ENCODE measurements at places on chromosomes 5 and 9. TPM values are rescaled to one million over a fixed set of nuclear protein-coding genes. Genes with fewer than 3 reads are reported as not detected.
A peak's percentile ranks its signal among the peaks of the same experiment; 100 is the strongest.

GRCh38 chr5:36058776-36059175 lies 7.9 kb downstream of the UGT3A2 start:
- H3K27me3 ChIP-seq: peaks cover 5% of the 10 kb centered on the region
- no peak for DNase-seq
- peaks cover 2% of the 10 kb centered on the region for H3K4me1 ChIP-seq
- no peaks in the 10 kb centered on the region for H3K36me3 ChIP-seq
- no peak overlapping the region for H3K4me3 ChIP-seq

PCDHB4 gene
- total RNA-seq: not detected

CDKN2B-AS1 gene
- total RNA-seq: not detected

DNA sequence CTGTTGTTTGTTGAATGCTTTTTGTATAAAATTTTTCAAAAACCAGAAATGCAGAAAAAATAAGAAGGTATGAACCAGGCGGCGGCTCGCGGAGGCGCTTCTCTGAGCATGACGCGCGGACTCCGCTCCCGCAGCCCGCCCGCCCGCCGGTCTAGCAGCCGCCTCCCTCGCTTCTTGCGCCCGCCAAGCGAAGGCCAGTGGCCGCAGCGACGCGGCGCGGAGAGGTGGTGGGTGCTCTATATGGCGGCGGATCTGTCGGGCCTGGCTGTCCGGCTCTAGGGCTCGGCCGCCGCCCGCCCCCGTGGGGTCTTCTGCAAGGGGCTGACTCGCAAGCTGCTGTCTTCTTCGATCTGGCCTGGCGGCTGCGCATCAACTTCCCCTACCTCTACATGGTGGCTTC lies 93.8 kb downstream of the ANKRD18A start:
- peaks cover 4% of the 10 kb centered on the region for H3K36me3 ChIP-seq
- H3K4me3 ChIP-seq: no peak overlapping the region
- no peaks in the 10 kb centered on the region for H3K4me1 ChIP-seq

DNA sequence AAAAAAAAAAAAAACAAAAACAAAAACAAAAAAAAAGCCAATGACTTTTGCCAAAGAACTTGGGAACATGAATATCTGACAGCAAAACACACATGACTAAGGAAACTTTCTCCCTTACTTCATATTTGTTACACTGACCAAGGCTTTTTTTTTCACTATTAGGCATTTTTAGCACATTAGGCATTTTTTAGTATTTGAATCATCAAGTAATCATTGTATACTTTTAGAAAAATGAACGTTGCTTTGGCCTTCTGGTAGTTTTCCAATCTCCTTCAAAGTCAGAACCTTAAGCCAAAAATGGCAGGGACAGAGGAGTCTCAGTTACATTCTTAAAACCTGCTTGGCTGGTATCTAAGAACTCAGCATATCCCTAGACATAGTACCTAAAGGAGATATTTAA lies 19.3 kb downstream of the NREP start:
- no peak overlapping the region for H3K4me3 ChIP-seq
- no peak overlapping the region for H3K27ac ChIP-seq
- H3K4me1 ChIP-seq: peaks cover 23% of the 10 kb centered on the region
- H3K27me3 ChIP-seq: no peaks in the 10 kb centered on the region

DNA sequence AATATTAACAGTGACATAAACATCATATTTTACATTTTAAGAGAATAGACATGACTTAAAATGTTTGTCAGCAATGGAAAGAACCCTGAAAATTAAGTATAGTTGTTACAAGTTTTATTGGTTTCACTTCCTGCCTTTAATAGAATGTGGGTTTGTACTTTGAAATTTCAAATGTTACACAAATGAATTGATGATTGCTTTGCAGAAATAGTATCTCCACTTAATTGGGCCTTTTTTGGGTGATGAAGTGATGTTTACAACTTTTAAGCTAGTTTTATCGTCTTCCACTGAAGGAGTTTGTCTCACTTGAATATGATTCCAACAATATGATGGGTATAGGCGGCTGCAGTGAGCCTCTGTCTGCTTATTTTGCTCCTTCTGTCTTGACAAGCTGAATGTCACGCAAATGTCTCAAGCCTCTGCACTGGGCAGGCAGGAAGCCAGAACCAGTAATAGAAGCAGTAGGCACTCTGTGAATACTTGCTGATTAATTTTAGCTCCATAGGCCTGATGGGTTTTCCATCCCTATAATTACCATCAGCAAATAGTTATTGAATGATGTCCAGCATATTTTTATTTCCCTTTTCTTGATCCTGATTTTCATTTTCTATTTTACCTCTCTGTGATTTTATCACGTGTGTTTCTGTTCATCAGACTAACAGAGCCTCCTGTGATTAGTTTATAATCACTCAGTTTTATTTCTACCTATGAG lies 10.6 kb upstream of the NR3C1 start:
- peaks cover 28% of the 10 kb centered on the region for H3K4me1 ChIP-seq
- H3K36me3 ChIP-seq: peaks cover 1% of the 10 kb centered on the region
- DNase-seq: no peak
- no peaks in the 10 kb centered on the region for H3K27me3 ChIP-seq
- no peak overlapping the region for H3K27ac ChIP-seq

DNA sequence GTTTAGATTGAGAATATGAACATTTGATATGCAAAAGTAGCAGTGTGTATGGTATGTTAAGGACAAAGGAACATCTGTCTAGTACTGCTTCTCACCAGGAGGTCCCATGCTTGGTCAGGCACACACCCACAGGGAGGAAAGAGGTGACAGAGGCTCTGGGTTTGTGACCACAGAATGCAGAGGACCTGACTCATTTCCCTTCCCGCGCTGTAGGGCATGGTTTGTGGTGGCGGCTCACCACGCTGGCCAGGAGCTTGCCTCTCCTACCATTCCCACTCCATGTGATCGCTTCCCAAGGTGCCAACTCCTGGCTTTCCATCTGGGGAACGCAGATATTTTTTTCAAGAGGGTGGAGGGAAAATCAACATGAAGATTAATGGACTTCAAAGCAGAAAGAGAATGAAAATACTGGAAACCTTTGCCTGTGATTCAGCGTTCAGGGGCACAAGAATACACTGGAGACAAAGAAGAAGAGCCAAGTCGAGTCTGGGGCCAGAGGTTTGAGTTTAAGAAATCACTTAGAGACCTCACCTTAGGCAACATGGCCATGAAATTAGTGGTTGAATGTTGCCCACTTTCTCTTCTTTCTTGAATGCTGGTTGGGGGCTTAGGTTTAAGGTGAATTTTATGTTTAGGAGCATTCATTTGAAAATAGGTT lies 477.8 kb downstream of the CCDC171 start:
- DNase-seq: peak; percentile 73
- H3K36me3 ChIP-seq: peaks cover 5% of the 10 kb centered on the region
- peaks cover 18% of the 10 kb centered on the region for H3K4me1 ChIP-seq
- H3K4me3 ChIP-seq: no peak overlapping the region
- no peaks in the 10 kb centered on the region for H3K27me3 ChIP-seq
- peak overlapping the region; percentile 54 for H3K27ac ChIP-seq

GRCh38 chr5:143645356-143645755 lies 166.6 kb upstream of the HMHB1 start:
- no peak for DNase-seq
- no peaks in the 10 kb centered on the region for H3K4me1 ChIP-seq
- no peak overlapping the region for H3K27ac ChIP-seq
- H3K27me3 ChIP-seq: peaks cover under 1% of the 10 kb centered on the region
- no peak overlapping the region for H3K4me3 ChIP-seq

FNIP1 gene
- 14.9 TPM for total RNA-seq

DNA sequence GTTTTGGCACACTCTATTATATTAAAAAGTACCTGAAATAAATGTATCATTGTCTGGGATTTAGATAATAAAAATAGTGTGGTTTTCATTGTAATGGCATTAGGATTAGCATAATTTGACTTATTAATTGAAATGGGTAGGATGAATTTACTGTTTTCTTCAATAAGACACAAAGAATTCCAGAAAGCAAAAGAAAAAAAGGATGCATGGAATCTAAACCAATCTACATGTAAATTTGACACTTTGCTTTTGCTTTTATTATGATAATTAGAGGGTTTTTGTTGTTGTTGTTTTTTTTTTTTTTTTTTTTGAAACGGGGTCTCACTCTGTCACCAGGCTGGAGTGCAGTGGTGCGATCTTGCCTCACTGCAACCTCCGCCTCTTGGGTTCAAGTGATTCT lies 304.8 kb upstream of the EFNA5 start:
- H3K4me1 ChIP-seq: peaks cover 6% of the 10 kb centered on the region
- H3K36me3 ChIP-seq: peaks cover 2% of the 10 kb centered on the region
- no peak for DNase-seq
- H3K27me3 ChIP-seq: no peaks in the 10 kb centered on the region
- H3K4me3 ChIP-seq: no peak overlapping the region
- no peak overlapping the region for H3K27ac ChIP-seq

Data from activated naive CD8-positive, alpha-beta T cell treated with anti-CD3 and anti-CD28 coated beads for 36 hours (primary cell).